ENCODE measurements at places on chromosomes 1 and 21.

GRCh38 chr1:87146538-87146937 lies 182.1 kb upstream of the LMO4 start:
- DNase-seq = no peak

DNA sequence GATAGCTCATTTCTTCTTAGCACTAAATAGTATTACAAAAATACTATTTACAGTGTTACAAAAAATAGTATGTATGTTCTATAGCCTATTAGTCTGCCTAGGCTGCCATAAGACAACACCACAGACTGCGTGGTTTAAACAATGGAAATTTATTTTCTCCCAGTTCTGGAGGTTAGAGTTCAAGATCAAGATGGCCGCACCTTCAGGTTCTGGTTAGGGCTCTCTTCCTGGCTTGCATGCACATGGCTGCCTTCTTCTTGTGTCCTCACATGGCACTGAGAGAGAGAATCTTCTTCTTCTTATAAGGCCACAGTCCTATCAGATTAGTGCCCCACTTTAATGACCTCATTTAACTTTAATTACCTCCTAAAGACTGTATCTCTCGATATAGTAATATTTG lies 4.1 kb downstream of the ATF6 start:
- DNase-seq = no peak

DNA sequence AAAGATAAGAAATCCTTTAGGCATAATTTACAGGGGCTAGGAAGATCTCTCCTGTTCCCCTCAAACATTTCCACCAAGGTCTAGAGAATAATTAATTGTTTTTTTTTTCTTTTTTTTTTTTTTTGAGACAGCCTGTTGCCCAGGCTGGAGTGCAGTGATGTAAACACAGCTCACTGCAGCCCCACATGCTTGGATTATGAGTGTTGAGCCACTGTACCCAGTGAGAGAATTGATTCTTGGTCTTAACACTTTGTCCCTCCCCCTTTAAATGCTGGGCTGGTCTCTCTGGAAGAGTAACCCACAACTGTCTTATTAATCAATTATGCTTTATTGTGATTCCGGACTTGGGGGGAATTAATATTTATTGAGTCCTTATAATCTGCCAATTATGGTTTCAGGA lies 33.4 kb downstream of the ATF3 start:
- no peak for DNase-seq

DNA sequence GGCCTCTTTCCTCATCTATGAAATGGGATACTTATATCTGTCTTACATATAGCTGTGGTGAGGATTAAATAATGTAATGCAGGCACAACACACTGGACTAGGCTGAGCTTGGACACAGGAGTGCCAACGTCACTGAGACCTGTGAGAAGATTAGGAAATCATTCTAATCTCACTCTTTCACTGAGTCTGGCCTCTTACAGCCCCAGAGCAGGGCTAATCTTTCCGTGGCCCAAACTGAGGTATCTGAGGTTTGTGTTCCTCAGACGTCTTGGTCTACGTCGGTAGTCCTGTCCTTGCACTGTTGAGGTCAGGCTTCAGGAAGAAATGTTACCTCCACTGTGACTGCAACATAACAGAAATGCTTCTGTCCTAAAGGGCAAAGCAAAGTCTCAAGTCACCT lies 22.6 kb upstream of the A3GALT2 start:
- DNase-seq = no peak

- DNase-seq = no peak
Measured at GRCh38 chr1:28246427-28246832, 10.5 kb downstream of the ATP5IF1 start.

- DNase-seq = peak; percentile 88
Measured at GRCh38 chr1:34597877-34598514, 156.9 kb upstream of the GJB5 start.

GRCh38 chr1:220878191-220879075 lies 810 bp upstream of the HLX start:
- DNase-seq = no peak

DNA sequence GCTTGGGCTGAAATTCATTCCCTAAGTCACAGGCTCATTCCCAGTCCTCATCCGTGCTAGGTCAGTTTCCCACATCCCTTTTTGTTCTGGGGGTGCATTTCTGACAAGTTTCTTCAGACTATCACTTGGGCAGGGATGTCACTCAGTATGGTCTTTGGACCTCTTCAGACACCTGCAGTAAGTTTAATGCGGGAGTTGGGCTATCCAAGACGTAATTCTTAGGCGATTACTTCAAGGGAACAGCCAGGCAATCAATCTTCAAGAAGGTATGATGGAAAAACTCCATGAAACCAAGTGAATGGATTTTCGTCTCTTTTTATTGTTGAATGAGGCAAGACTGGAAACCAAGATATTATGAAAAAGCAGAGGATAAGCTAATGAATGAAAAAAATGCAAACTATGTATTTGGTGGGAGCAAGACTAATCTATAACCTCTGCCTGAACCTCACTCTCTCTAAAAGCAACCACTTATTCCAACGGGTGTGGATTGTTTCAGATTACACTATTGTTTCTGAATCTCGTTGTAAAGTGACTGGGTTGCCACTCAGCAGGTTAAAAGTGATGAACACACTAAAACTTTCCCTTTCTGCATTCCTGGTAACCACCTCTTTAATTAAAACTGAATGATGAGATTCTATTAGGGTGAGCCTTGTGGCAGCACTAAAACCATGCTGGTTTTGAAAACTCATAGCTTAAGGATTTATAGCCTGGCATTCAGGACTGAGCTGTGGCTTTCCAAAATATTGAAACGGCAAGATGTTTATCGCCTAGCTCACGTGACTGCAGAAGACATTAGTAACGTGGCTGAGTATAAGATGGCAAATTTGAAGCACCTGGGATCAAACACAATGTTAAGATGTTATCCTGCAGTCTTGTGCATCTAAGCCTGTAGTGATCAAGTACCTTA lies 1.1 kb downstream of the RASAL2 start:
- DNase-seq = no peak

GRCh38 chr1:1299686-1300351 lies 7.9 kb downstream of the ACAP3 start:
- no peak for DNase-seq

DNA sequence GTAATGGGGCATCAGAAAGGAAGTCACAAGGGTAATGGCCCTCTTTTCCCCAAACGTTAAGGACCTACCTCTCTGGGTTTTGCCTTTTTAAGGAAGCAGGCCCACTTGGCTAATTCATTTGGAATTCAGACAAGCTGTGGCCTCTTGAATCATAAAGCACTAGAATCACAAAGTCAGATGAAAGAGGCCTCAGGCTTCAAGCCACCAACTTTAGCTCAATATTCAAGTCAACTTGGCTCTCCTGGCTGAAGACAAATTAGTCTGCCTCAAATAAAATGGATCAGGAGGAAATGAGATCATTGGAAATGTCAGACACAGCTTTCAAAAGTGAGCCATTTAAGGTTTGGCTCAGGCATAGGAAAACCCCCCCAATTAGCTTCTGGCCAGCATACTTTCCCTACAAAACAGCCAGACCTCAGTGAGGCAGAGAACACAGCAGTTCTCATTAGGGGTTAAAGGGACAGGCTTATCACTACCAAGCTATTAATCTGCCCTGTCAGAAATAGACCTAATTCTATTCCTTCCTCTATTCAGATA lies 34.3 kb downstream of the SLC35D1 start:
- no peak for DNase-seq
